ENCODE measurements at places on chromosomes 16 and 17.

DNA sequence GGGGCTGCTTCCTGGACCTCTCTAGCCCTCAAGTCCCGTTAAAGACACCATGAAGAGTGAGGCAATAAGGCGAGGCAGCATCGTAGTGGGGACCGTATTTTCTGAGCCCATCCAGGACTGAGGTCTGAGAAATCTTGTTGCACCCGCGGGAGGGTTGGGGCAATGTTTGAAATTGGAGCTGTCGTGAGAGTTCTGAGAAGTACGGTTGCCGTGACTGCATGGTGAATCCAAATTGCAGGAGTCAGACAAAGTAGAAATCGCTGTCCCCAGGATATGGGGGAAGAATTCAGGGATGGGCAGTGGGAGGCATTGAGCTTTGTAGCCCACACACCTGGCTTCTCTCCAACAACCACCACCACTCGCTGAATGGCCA, 42.0 kb upstream of the RPL38 start:
- DNase-seq, result no peak

DNA sequence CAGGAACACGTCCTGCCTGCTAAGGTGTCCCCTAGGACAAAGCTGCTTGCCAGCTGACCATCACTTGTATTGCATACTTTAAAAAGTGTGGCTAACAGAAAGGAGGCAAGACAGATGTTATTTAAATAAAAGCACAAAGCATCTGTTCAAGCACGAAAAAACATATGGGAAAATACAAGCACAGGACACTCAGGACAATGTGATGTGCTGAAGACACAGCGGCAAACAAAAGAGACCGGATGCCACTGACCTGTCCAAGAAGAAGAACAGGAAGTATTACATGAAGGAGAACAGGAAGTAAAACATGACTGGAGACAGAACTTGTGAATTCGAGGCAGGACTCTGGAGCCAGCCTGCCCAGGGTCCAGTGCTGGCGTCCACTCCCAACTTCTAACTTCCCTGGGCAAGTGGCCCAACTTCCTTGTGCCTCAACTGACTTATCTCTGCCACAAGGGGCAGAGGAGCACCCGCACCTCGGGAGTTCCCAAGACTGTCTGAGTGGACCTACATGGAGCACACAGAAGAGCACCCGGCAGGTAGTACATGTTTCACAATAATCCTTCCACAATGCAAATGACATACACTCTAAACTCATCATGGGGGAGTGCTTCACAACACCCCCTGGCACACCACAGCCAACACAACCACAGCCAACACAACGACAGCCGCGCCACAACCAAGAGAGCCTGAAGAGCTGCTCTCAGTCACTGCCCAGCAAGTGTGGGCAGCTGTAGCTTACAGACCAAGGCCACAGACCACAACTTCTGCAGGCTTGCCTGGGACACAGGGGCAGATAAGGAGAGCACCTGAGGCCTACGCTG, 36.6 kb downstream of the ANKRD11 start:
- peak; percentile 57 for DNase-seq

DNA sequence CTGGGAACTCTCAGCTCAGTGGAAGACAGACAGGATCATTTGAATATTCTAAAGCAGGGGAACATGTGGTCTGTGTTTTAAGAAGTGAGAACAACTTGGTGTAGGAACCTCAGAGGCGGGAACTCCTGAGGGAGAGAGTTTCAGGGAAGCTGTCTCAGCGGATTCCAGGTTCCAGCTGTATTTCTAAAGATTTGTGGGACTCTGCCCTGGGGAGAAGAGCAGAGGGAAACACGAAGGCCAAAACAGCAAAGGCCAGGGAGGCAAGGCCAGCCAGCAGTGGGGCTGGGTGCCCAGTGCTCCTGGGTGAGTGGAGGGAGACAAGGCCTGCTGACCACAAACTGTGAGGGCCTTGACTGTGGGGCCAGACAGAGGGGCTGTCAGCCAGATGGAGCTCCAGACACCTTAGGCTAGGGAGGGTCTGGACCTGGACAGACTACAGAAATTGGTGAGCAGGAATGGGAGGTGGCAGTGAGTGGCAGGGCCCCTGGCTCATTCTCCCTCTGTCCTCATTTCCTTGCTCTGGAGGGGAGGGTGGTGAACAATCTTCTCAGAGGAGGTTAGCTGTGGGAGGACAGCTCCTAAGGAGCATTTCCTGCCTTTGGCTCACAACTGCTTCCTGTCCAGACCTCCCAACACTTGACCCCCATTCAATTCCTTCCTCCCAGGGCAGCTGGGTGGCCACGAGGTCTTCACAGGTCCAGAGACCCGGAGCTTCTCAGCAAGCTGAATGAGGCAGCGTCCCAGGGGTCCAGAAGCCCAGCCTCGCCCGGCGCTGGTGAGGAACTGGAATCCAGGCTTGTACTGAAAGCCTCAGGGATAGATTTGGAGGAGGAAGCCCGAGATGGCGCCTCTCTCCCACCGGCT, 21.0 kb upstream of the FZD2 start:
- DNase-seq, result no peak

DNA sequence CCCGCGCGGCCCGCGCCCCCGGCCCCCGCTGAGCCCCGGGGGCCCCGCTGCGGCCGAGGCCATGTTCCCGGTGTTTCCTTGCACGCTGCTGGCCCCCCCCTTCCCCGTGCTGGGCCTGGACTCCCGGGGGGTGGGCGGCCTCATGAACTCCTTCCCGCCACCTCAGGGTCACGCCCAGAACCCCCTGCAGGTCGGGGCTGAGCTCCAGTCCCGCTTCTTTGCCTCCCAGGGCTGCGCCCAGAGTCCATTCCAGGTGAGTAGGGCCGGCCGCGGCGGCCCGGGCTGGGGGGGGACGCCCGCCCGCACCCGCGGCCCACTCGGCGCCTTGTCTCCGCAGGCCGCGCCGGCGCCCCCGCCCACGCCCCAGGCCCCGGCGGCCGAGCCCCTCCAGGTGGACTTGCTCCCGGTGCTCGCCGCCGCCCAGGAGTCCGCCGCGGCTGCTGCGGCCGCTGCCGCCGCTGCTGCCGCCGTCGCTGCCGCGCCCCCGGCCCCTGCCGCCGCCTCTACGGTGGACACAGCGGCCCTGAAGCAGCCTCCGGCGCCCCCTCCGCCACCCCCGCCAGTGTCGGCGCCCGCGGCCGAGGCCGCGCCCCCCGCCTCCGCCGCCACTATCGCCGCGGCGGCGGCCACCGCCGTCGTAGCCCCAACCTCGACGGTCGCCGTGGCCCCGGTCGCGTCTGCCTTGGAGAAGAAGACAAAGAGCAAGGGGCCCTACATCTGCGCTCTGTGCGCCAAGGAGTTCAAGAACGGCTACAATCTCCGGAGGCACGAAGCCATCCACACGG, 504 bp downstream of the MAZ start:
- peak; percentile 82 for DNase-seq

DNA sequence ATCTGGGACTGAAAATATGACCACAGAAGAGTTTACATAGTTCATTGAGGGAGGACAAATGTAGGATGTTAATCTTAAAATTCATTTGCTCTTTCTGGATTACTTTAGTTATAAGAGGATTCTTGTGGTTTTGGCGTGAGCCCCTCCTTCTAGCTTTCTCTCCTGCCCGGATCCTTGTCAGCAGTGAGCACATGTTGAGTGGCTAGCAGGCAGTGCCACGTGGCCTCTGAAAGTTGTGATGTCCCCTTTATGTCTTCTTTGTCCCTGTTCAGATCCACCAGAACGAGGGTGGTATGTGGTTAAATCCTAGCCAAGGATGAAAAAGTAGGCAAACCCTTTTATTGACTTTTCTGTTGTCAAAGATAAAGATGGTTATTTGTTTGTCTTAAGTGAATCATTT, 83.8 kb downstream of the GNAO1 start:
- DNase-seq, result no peak
